ENCODE measurements at places on chromosomes 16 and 17. TPM values are rescaled to one million over a fixed set of nuclear protein-coding genes. Genes with fewer than 3 reads are reported as not detected.

GRCh38 chr16:64507240-64508024 lies 614.4 kb downstream of the CDH11 start:
- DNase-seq, result no peak

GRCh38 chr17:60230358-60230757 lies 80.6 kb downstream of the CA4 start:
- DNase-seq, result no peak

The SLC13A5 gene
- not detected for total RNA-seq

- DNase-seq, result peak; percentile 63
Observed at GRCh38 chr17:59329176-59330052, 2.0 kb upstream of the YPEL2 start.

GRCh38 chr17:31373150-31374093 lies 18.1 kb upstream of the RAB11FIP4 start:
- DNase-seq, result peak; percentile 61

DNA sequence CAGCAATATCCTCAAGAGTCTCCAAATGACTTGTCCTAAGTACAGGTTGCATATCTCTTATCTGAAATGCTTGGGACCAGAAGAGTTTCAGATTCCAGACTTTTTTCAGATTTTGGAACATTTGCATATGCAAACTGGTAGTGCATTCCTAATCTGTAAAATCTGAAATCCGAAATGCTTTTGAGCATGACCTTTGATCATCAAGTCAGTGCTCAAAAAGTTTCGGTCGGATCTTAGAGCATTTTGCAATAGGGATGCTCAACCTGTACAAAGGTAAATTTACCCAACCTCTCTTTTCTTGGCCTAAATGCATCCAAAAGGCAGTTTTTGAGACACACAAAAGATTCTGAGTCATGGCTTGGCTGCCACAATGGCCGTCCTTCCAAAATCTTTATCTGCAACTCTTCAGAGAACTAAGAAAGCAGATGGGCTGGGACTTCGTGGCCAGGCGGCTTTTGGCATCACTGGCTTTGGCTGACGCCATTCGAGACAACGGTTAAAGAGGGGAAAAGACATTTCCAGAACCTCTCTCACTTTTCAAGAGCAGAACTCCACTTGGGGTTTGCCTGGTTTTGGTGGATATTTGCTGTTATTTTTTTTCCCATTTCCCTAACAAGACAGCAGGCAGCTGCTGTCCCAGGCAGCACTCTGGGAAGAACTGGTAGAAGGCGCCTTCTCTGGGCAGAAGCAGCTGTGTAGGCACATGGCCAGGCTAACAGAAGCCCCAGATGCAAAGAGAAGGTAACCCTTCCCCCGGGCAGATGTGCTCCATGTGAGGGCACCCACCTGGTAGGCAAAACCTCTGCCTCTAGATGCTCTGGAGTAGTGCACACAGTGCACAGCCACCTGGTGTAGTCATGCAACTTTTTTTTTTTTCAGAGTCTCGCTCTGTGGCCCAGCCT lies 8.9 kb downstream of the CPPED1 start:
- DNase-seq, result no peak

GRCh38 chr16:2939968-2940367 lies 24.1 kb upstream of the KREMEN2 start:
- no peak for DNase-seq

- no peak for DNase-seq
Observed at GRCh38 chr17:6352801-6353560, 81.9 kb downstream of the AIPL1 start.

DNA sequence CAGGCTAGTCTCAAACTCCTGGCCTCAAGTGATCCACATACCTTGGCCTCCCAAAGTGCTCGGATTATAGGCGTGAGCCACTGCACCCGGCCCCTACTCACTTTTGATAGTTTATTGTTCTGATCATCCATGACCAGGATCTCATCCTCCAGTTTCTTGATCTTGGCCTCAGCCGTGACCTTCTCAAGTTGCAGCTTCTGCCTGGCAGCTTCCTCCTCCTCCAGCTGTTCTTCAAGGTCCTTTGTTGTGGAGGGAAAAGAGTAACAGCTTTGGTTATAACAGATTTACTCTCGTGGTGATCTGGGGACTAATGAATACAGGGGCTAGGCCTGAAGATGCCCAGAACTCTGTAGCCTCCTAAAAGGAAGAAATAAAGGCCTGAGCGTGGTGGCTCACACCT lies 89.9 kb downstream of the NDE1 start:
- DNase-seq, result no peak

- DNase-seq, result no peak
Observed at GRCh38 chr17:60075981-60076380, 2.7 kb downstream of the HEATR6 start.

DNA sequence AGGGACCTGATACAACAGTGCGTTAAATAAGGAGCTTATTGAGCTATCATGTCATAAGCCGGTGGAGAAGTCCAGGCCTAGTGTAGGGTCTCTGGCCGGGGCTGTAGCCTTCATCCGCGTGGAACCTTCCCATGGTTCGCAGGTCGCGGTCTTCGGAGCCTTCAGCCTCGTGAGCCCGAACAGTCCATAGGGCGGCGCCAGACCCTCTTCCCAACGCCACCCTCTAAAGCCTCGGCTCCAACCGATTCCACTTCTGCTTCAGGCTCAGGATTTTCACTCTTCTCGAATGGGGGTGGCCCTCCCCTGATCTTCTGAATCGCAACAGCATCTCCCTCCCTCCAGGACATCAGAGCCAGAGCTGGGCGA lies 10.3 kb upstream of the BRCA1 start:
- no peak for DNase-seq

The MTHFSD gene
- total RNA-seq, result 10.4 TPM

GRCh38 chr16:48081656-48082055 lies 74.1 kb downstream of the ABCC12 start:
- peak; percentile 95 for DNase-seq

DNA sequence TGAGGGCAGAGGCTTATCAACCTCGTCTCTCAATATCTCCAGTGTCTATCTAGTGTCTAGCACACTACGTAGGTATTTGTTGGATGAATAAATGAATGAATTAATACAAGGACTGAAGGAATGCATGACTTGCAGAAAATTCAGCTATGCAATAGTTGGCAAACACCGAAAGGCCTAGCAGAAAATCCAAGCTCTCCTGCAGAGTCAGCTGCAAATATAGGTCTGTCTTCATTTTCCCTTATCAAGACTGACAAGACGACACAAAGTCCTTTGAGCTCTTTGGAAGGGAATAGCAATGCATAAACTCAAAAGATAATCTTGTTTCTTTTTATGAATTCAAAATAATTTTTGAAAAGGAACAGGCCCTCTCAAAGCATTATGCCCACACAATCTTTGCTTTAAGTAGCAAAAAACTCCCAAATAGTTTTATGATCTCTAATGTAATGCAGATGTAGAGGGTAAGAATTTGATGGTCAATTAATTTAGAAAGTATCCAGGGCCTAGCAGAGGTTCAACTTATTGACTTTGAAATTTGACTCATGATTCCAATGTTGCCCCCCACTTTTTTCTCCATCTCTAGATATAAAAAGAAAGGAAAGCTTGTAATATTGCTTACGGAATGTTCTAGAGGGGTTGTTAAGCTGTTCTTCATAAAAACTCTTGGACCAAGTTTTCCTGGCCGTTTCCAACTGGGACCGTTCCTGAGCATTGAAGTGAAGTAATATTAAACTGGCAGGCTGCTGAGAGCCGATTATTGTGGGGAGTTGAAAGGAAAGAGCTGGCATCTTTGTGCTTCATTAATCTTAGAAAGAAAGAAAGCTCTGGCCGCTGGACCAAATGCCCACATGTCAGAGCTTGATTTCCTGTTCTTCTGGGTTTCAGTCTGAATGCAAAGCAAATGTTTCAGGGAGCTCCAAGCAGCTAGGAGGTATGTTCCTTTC lies 227.3 kb downstream of the HS3ST3A1 start:
- DNase-seq, result no peak

The NDUFB10 gene
- 621 TPM for total RNA-seq

Measured in HT1080 (cell line).